Urinary bladder (tissue), 4 donors: ENCODE measurements at places on chromosomes 4 and X. TPM values are rescaled to one million over a fixed set of nuclear protein-coding genes. Genes with fewer than 3 reads are reported as not detected.

PAGE1 gene
- not detected for polyA plus RNA-seq

TMEM271 gene
- not detected for polyA plus RNA-seq

- no peak for DNase-seq
Measured at GRCh38 chrX:45699158-45699557, 498.5 kb upstream of the DIPK2B start.

MTNR1A gene
- not detected for polyA plus RNA-seq

ABLIM2 gene
- 5.9 TPM for polyA plus RNA-seq

DNA sequence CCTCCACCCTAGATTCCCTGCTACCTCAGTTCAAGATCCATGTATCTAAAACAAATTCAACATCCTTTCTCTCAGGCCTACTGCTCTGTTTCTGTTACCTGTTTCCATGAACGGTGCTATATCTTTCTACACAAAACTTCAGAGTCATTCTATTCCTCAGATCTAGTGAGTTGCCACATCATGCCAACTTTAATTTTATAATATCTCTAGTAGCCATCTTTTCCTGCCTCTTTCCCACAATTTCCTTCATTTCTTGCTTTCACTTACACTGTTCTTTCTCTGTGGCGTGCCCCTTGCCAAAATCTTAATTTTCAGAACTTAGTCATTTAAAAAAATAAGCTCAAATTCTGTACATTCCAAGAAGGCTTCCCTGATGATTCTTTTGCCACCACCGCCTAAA, 15.2 kb downstream of the GUCY1A1 start:
- DNase-seq, result no peak

IL2 gene
- not detected for polyA plus RNA-seq

NRK gene
- polyA plus RNA-seq, result 0.34 TPM

- DNase-seq, result no peak
Measured at GRCh38 chrX:151821226-151821625, 86.7 kb downstream of the CNGA2 start.

LRCH2 gene
- polyA plus RNA-seq, result 8.6 TPM

DNA sequence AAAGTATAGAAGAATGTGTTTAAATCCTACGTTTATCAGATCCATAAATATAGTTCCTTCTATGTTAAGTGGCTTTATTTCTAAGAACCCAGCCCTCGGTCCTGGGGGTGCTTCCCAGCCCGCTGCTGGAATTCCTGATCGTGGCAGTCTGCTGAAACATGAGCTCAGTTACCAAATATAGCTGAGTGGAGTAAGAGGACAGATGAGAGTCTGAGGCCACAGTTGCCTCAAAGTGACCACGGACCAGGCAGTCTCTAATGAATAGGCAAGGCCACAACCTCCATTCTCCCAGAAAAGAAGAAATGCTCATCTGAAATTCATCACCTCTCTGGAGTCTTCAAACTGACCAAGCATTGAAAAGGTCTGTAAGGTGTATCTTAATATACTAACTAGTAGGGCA, at the start of gene PALLD:
PALLD (plus strand) TSS at position 219 of the 400 bp plus-strand sequence.
- DNase-seq, result no peak

FAM9B gene
- polyA plus RNA-seq, result not detected

DNA sequence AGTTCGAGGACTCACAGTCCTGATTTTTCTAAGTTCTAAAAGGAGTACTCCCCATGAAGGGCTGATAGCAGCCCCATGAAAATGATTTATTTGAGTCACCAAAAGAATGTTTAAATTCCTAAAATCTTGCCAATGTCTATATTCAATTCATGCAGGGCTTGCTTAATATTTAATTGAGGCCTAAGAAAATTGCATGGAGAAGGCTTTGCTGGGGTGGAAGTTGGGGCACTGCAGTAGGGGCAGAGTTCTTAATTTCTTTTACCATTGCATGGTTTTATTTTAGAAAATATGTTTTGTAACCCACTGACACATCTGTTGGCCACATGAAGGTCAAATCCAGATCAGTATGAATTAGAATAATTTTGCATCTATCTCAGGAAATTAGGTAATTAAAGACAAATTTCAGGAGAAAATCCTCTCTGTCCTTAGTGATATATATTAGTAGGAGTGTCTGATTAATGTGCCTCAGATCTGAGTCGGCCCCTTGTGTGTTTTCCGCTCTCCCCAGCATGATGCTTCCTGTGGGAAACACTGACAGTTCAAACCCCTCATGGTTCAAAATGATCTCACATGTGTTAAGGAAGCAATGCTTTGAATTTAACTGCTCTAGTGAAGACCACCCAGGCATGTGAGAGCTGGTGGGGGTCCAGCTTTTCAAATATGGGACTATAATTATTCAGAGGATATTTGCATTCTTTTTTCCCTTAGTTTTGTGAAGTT, 54.0 kb upstream of the EGFL6 start:
- DNase-seq, result no peak

GRCh38 chrX:34900691-34901090, 41.9 kb upstream of the FAM47B start:
- DNase-seq, result no peak

- no peak for DNase-seq
Measured at GRCh38 chr4:39937683-39938268, 39.9 kb downstream of the PDS5A start.

DNA sequence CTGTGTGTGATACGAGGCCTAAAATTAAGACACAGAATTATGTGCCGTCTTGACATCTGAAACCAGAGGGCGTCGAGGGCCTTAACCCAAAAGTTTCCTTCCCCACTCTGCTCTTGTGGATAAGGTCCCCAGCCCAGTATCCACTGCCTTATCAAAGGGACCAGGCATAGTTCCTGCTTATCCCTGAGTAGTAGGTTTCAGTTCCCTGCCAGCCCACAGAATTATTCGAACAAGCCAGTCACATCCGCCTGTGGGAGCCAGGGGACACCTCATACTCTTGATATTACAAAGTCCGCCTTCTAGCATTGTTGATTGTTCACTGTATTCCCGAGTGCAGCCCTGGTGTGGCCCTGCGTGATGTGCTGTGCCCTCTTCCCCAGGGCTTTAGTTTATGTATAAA, 5.4 kb upstream of the MMRN1 start:
- DNase-seq, result no peak

DNA sequence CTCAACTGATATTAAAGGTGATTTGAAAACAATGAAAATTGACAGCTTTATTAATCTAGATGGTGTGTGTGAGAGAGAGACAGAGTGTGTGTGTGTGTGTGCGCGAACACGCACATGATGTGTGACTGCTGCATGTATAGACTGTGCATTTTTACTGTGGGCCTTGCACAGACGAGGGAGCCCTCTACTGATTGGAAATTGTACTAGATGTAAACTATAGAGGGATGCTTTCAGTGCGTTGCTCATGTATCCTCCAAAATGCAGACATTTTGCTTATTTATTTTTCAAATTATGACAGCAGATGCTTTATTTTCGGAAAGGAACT, 168.4 kb upstream of the GK2 start:
- DNase-seq, result no peak

GRCh38 chr4:41142376-41143310, 71.7 kb downstream of the APBB2 start:
- DNase-seq, result no peak

DNA sequence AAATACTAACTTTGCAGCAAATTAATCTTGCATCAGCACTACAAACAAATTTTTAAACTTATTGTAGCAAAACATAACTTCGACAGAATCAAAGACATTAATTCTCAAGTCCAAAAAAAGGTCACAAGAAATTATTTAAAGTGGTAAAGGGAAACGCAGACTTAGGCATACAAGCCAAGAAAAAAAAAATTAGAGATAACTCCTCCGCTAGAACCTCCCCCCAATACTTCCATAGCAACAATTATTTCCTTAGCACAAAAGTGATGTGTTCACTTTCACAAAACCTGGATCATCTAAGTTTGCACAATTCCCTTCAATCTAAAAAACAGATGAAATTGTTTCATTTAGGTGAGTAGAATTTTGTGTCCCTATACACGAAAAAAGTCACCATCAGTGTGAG, 1.1 kb downstream of the LRBA start:
- no peak for DNase-seq

GRCh38 chr4:174746710-174747109, 82.3 kb downstream of the GLRA3 start:
- DNase-seq, result no peak

- DNase-seq, result no peak
Measured at GRCh38 chrX:56800801-56801200, 71.8 kb downstream of the NBDY start.

DNA sequence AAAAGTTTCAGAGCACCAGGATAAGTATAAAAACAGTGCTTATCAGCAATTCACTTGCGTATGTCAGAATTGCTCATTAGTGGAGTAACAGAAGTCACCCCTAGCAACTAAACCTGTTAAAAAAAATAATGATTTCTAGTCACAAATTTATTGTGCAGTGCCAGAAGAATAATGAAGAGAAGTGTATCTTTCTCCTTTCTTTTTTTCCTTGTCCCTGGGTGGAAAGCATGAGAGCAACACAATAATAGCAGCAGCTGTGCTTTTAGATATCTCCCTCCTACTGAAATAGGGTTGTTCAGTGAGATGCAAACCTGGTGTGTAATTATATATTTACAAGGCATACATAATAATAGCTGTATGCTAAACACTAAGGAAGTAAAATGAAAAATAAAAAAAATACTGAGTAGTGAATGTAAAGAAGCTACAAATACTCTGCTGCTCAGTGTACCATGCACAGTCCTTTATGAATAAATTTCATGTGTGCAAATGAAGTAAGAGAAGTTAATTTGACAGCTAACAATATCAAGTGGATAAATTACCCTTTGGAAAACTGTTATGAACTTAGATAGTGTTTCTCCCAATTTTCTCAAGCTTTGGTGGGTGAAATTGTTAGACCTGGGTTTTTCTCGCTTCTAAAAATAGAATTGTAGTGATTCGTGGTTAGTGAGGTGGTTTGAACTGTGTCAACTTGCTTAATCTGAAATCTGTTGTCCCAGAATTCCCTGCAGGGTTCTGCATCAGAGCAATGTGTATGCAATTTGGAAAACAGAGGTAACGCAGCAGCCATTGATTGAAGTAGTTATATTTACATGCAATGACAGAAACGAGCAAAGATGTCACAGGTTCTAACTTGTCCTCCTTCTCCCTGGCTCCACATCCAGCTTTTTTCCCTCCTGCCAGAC, 125.7 kb upstream of the NDST3 start:
- DNase-seq, result no peak

GRCh38 chr4:183337349-183337748, 15.1 kb upstream of the CLDN24 start:
- no peak for DNase-seq

RHOXF2B gene
- not detected for polyA plus RNA-seq

DNA sequence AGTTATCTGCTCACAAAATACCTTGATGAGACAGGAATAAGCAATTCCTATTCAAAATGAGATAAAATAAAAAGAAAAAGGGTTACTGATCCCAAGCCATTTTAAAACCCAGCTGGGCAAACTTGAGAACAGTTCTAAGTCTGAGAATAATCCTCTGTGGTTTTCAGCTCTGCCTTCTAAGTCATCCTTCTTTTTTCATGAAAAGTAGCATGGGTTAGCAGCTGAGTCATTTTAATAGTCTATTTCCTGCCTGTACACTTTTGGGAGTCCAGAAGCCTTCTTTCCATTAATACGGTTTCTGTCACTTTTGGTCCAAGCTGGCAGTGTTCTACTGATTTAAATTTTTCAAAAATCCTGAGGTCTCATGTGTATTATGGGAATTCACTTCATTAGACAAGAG, 374.3 kb downstream of the IQCM start:
- no peak for DNase-seq

- no peak for DNase-seq
Measured at GRCh38 chr4:803884-804283, 22.0 kb downstream of the CPLX1 start.

IL15 gene
- polyA plus RNA-seq, result 3.1 TPM

AFM gene
- polyA plus RNA-seq, result 0.05 TPM
